Pancreas (tissue), 10 donors: ENCODE measurements at places on chromosomes 3 and 15.

DNA sequence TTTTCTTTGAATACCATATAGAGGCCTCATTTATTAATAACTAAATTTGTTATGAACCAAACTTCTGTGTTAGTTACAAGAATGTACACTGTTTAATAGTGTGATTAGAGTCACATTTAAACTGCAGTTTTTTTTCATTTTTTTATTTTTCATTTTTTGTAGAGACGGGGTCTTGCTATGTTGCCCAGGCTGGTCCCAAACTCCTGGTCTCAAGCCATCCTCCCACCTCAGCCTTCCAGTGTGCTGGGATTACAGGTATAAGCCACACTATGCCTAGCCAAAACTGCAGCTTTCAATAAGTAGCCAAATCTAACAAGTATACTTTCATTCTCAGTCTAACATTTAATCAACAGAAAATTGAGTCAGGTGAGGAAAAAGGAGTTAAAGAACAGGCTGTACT lies 10.2 kb upstream of the ATP11B start:
- DNase-seq = no peak

- DNase-seq = no peak
Measured at GRCh38 chr3:196506687-196507086, 3.1 kb upstream of the RNF168 start.

GRCh38 chr3:130991126-130991525 lies 35.5 kb downstream of the ASTE1 start:
- no peak for DNase-seq

- no peak for DNase-seq
Measured at GRCh38 chr3:178388473-178388872, 147.8 kb upstream of the KCNMB2 start.

GRCh38 chr15:22974745-22975144 lies 5.4 kb downstream of the CYFIP1 start:
- no peak for DNase-seq

- DNase-seq = no peak
Measured at GRCh38 chr3:46881596-46882376, 4.3 kb downstream of the PTH1R start.

DNA sequence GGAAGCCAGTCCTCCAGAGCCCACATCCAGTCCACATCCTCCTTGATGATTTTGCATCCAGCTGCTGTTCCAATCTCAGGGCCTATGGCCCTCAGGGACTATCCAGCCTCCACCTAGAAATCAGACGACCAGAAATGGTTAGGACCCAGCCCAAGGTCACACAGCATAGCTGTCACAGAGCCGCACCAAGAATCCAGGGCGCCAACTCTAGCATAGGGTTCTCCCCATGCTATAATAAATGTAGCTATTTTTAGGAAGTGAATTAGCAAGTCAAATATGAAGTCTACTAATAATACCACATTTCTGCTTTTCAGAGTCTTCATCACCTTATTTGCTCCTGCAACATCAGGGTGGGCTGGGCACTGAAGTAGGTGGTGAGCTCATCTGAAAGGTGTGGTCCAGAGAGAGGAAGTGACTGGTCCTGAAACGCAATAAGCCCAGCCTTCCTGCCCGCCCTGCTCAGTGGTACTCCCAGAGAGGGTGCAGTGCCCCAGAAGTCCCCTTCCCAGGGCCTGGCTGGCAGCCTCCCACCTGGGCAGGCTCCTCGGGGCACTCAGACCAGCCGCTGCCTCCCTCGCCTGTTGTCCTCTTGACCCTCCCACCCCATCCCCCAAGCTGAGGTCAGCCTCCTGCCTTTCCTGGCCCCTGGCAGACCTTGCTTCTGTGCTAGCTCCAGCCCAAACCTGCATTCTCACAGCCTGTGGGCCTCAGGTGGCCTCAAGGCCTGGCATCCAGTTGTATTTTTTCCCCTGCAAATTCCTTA lies 17.6 kb upstream of the CYP11A1 start:
- no peak for DNase-seq

- no peak for DNase-seq
Measured at GRCh38 chr3:67290438-67290837, 292.3 kb downstream of the KBTBD8 start.

DNA sequence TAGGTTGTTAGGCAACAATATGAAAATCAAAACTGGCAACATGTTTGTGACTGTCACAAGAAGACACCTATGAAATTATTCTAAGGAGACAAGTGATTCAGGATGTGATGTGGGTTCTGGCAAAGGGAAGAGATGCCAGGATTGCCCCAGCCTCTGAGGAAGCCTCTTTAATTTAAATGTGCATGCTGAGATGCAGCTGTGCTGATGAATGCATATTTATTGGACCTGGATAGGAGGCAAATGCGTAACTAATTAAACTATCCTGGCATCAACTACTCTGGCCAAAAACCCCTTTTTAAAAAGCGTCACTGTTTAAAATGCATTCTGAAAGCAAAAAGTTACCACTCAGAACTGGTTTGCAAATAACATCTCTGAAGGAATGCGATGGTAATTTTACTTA lies 176.5 kb upstream of the DPH6 start:
- DNase-seq = no peak

DNA sequence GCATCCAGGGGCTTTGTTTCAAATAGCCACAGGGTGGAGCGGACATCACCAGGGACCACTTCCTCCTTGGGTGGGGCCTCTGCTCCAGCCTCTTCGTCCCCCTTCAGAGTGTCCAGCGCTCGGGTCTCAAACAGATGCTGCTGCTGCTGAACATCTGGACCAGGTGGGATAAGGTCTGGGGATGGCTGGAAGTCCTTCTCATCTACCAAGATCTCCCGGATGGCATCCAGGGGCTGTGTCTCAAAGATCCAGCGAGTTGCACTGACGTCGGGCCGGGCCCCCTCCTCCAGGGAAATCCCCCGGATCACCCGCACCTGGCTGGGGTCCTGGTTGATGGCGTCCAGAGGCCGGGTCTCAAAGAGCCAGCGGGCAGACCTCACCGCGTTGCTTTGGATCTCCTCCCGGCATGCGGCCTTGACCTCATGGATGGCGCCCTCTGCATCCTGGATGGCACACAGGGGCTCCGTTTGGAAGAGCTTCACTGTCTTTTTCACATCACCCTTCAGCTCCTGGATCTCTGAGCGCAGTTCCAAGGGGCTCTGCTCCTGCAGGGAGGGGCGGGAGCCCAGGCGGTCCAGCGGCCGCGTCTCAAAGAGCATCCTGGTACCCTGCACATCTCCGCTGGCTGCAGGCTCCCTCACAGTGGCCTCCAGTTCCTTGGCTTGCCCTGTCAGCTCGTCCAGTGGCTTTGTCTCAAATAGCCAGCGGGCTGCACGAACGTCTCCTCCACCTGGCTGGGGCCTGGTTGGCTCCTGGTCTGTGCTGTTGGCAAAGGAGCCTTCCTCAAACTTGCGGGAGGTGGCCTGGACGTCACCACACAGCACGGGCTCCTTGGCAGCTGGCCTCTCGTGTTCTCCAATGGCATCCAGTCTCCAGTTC lies 3.9 kb downstream of the XIRP1 start:
- no peak for DNase-seq
